ENCODE measurements at places on chromosomes 6 and 20.

DNA sequence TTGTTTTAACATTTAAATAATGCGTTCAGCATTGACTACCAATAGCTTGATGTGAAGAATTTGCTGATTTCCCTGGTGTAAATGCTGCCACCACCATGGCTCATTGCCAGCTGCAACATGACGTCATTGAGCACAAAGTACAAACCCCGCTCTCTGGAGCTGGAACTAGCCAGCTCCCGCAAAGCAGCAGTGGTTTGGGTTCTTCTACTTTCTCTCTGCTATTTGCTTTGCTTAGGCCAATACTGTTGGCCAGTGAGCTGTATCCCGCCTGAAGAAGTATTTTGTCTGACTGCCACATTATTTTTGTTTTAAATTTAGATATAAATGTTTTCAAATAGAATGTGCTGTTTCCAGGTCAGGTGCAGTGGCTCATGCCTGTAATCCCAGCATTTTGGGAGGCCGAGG, 47.4 kb upstream of the KIF13A start:
- no peak for DNase-seq

- DNase-seq = peak; percentile 53
Measured at GRCh38 chr20:45044084-45044573, 56.8 kb downstream of the KCNS1 start.

- DNase-seq = no peak
Measured at GRCh38 chr6:7157752-7158616, 50.2 kb downstream of the RREB1 start.

GRCh38 chr6:154370545-154370944, 13.9 kb upstream of the IPCEF1 start:
- DNase-seq = peak; percentile 26

GRCh38 chr6:693723-694009, 727 bp upstream of the EXOC2 start:
- DNase-seq = no peak

GRCh38 chr6:22236626-22237414, 60.0 kb downstream of the PRL start:
- peak; percentile 75 for DNase-seq

DNA sequence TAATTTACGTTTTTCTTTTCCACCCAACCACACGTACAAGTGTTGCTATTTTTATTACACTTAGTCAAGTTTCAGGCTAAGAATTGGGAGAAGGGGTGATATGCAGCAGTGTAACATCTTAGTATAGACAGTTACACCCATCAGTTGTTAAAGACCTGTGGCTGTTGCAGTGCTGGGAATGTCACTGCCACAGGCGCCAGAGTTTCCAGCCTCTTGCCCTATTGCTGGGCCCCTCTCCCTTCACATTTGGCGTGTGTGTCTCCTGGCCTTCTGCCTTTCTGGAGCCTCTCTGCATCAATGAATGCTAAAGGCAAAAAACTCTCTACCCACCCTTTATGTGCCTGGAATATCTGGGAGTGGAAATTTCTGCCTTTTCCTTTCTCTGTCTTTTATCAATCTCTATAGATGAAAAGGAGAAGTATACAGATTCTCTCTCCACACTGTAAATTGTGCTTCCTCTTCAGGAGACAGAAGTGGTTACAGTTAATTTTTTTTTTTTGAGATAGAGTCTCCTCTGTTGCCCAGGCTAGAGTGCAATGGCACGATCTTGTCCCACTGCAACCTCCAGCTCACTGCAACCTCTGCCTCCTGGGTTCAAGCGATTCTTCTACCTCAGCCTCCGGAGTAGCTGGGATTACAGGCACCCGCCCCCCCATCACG, 73.0 kb downstream of the TIAM2 start:
- no peak for DNase-seq

GRCh38 chr20:43295781-43296180, 106.1 kb upstream of the PTPRT start:
- DNase-seq = no peak

GRCh38 chr20:23566199-23566932, 1.9 kb downstream of the CST9L start:
- no peak for DNase-seq

- DNase-seq = no peak
Measured at GRCh38 chr6:88565409-88565811, 398.0 kb downstream of the RNGTT start.

GRCh38 chr6:142246960-142247359, 54.8 kb upstream of the ADGRG6 start:
- DNase-seq = no peak

- no peak for DNase-seq
Measured at GRCh38 chr6:25875563-25875905, 1.5 kb upstream of the SLC17A3 start.

GRCh38 chr6:167825332-167826229, 1.1 kb upstream of the AFDN start:
- DNase-seq = peak; percentile 15

GRCh38 chr6:159462431-159462830, 230.6 kb downstream of the SOD2 start:
- DNase-seq = no peak

DNA sequence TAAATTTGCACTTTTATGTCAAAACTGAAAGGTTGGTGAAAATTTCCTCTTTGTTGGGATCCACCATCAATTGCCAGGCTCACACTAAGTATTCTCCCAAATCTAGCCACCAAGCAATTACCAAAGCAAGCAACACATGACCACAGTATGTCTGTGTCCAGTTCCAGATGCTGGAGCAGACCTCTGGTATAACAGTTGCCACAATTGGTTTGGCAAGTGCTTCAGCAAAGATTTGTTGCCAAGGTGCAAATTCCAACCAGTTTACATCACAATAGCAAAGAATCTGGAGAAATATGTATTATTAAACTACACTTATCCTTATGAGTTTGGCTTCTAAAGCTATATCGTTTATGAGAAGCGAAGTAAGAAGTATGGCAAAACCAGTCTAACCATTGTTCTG, 6.4 kb downstream of the GTF2H5 start:
- peak; percentile 79 for DNase-seq

- DNase-seq = no peak
Measured at GRCh38 chr6:36373368-36374019, 14.0 kb downstream of the ETV7 start.
